ENCODE measurements at places on chromosomes 2 and 18.

- DNase-seq, result no peak
These were observed 2.1 kb downstream of the NEURL3 start for GRCh38 chr2:96502891-96503636.

DNA sequence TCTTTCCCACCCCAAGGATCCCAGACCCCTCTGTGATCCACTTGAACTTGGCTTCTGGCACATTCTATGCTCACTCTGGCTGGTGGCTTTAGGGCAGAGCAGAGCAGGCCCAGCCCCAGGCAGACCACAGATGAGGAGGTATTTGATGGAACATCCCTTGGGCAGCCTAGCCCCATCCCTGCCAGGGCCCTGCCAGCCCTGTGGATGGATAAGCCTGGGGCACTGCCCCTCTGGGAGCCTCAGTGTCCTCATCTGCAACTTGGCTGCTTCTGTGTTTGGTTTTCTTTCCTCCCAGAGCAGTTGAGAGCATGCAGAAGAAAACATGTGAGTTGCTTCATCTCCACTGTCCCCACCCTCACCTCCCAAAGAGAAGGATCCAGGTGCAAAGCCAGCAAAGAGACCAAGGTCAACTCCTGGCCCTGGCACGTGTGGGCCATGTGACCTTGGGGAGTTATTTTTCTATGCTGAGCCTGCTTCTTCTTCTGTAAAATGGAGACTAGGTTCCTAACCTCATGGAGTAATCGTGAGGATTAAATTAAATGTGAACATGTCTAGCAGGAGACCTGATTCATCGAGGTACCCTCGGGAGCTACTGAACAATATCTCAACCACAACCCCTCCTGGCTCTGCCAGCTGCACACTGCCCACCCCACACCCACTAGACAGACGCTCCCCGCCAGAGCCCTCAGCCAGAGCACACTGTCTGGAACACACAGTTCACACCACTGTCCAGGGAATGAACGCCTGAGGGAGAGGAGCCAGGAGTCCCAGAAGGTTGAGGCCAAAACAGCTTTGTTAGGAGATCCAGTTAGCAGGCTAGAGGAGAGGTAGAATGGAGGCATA, 14.6 kb upstream of the TNS1 start:
- DNase-seq, result no peak

DNA sequence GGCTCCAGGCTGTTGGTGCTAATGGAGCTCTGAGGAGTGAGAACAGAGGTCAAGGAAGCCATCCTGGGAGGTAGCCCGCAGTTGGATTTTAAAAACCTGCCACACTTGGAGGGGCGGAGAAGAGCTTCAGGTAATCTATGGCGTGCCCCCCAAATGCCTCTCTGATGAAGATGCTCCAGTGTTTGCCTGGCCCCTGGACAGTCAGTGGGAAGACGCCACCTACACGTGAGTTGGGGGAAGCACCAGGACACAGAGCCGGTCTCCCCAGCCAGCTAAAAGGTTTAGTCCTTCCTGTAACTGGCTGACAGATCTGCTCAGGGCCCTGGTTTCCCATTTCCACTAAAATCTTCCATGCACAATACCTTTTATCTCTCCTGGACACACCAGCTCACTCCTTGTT, 225.0 kb downstream of the TTC32 start:
- DNase-seq, result no peak

GRCh38 chr2:119438128-119438656, 6.5 kb downstream of the TMEM37 start:
- DNase-seq, result no peak

GRCh38 chr2:32427672-32428610, 71.1 kb downstream of the BIRC6 start:
- peak; percentile 45 for DNase-seq

DNA sequence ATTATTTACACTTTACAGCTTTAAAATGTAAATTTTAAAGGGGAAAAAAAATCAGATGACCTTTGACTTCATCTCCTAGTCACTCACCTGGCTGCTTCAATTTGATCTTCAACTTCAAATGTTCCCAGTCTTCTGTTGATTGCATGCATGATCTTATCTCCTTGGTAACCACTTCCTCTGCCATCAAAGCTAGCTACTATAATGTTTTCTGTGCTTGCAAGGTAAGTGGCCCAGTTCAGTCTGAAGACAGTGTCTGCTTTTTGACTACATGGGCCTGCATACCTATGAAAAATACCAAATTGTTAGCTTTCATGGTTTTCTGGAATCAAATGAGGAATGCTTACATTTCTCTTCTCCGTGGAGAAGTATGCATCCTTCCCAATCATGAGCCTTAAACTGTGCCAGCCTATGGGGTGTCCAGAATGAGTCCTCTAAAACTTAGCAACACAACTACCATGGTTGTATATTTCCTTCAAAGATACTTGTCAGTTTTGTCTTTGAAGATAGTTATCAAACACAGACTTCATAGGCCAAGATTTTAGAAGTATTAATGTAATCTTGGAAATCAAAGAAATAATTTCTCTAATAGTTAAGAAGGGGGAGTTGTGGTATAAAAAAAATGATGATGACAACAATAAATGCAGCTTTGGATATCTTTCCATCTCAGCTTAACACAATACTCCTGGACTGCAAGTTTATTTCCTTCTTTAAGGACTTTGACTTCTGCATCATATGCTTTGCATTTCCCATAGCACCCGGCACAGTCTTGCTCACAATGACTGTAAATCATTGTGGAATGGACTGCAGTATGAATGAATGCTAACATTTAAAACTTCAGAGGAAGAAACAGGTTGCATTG, 62.1 kb downstream of the DPP4 start:
- DNase-seq, result no peak

GRCh38 chr2:146079216-146079615, 1559.3 kb upstream of the ZEB2 start:
- DNase-seq, result no peak

DNA sequence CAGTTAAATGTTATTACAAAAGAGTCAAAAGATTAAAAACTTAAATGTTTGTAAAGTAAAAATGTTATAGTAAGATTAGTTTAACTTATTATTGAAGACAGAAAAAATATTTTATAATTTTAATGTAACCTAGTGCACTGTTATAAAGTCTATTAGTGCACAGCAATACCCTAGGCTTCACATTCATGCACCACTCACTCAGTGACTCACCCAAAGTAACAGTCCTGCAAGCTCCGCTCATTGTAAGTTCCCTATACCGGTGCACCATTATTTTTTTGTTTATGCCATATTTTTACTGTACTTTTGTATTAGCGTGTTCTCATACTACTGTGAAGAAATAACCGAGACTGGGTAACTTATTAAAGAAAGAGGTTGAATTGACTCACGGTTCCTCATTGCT, 759.7 kb upstream of the CDH7 start:
- no peak for DNase-seq

DNA sequence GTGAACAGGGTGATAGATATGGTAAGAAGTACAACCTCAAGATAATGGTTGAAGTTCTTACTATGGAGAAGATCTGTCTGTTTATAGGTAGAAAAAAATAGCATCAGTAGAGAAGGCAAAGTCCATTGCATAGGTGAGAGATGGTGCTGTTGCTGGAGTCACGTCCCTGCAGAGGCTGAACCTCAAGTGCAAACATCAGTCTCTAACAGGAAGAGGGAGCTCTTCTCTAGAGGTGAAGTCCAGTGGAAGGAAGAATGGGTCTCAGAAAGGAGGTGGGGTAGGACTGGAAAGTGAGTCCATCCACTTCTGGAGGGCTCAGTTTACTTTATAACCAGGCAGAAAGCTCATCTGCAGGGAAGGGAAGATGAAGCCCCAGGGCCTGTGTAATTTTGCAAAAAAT, 337.7 kb downstream of the MEIS1 start:
- DNase-seq, result no peak

- peak; percentile 31 for DNase-seq
These were observed 161.2 kb upstream of the PIEZO2 start for GRCh38 chr18:11310476-11311086.

DNA sequence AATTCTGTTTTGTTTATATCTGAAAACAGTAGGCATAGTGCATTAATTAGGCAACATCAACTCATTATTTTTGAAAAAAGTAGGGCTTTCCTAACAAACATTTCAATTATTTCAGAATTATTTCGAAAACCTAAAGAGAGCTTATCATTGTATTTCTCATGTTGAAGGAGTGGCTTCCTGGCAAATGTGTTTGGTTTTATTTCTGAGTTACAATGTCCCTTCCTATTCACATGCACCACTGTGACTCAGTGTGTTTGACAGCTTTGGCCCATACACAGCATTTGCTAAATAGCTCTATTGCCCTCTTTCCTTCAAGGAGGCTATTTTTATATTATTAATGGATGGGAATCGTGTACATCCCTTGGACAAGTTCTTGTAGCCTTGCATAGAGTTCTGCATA, 205.9 kb downstream of the PTGR3 start:
- no peak for DNase-seq

DNA sequence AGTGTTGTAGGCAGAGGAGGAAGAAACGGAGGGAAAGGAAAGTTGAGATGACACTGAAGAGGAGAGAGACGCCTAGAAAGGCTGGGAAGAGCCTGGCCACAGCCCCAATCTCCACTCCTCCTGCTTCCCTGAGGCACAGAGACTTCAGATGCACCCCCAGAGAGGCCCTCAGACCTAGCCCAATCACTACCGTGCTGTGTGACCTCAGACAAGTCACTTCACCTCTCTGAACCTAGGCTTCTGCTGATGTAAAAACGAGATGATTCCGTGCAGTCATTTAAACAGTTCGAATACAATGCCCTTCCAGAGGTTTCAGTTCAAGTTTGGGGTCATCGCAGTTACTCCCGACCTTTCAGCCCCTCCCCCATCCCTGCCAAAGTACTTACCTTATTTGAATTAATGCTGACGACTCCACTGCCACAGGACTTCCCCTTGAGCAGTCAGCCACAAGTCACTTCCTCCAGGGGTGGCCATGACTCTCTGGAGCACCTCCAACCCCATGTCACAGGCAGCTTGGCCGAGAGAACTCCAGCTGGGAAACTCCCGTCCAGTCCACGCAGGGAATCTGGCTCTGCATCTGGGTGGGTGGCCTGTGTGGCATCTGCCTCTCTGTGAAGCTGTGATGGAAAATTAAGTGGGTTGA, 105.2 kb upstream of the ID2 start:
- DNase-seq, result no peak

- DNase-seq, result no peak
These were observed 180.9 kb downstream of the PID1 start for GRCh38 chr2:229090225-229090624.

DNA sequence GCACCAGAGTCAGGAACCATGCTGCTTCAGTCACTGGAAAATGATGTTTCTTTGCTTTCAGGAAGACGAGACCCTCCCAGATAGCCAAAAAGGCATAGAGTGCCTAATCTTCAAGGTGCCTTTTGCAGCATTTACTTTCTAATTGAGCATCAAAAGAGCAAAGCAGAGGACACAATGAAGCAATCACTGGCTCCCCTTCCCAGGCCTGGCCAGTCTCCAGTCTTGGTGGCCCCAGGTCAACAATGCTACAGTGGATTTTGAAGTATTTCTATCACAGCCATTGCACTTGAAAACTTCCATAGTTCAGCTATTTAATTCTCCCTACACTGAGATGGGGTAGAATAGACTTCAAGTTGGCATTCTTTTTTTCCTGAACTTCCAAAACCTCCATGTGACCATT, 15.4 kb downstream of the ZBTB7C start:
- DNase-seq, result no peak

- no peak for DNase-seq
These were observed 12.6 kb upstream of the EIF2AK3 start for GRCh38 chr2:88639865-88640264.

DNA sequence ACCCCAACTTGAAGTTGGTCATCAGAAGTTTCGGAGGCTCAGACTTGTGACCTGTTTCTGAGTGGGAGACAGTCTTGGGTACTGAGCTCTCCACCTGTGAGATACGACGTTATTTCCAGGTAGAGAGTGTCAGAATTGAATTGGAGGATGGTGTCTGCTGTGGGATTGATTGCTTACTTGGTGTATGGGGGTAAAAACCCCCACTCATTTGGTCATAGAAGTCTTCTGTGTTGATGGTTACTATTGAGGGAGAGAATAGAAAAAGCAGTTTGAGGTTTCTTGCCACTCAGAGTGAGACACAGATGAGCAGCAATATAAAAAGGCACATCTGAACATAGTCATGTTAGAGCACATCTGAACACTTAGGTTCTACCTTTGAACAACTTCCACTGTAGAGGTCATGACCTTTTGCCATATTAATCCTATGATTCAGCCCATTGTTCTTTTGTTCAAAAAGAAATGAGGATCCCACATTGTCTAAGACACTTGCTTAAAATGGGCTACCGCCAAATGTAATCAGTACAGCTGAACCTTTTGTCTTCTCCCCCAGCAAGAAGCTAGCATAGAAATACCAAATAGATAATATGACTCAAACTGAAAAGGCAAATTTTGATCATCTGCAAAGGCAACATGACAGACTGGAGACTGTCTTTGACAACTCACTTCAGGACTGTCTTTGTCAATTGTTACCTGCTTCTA, 73.3 kb downstream of the NAB1 start:
- no peak for DNase-seq

GRCh38 chr2:119449521-119449920, 17.9 kb downstream of the TMEM37 start:
- no peak for DNase-seq

- DNase-seq, result no peak
These were observed 4.7 kb upstream of the ADCY3 start for GRCh38 chr2:24924732-24925131.

- no peak for DNase-seq
These were observed 121.1 kb upstream of the TEX51 start for GRCh38 chr2:126777620-126777978.

DNA sequence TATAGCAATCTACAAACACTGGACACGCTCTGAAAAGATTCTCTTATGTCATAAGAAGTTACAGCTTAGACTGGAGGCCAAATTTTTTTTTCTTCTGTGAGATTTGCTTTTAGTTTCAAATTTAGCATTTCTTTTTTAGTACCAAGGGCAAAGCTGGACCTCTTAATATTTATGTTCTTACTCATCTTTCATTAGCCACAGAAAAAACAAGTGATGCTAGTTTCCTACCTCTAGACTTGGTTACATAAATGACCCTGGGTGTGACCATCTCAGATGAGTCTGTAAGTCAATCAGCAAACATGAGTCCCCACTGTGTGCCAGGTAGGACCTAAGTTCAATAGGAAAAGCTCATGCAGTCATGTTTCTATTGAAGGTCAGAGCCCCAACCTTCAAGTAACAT, 94.4 kb downstream of the MEP1B start:
- DNase-seq, result no peak

- peak; percentile 89 for DNase-seq
These were observed 286.9 kb downstream of the TMX3 start for GRCh38 chr18:68427951-68428401.

DNA sequence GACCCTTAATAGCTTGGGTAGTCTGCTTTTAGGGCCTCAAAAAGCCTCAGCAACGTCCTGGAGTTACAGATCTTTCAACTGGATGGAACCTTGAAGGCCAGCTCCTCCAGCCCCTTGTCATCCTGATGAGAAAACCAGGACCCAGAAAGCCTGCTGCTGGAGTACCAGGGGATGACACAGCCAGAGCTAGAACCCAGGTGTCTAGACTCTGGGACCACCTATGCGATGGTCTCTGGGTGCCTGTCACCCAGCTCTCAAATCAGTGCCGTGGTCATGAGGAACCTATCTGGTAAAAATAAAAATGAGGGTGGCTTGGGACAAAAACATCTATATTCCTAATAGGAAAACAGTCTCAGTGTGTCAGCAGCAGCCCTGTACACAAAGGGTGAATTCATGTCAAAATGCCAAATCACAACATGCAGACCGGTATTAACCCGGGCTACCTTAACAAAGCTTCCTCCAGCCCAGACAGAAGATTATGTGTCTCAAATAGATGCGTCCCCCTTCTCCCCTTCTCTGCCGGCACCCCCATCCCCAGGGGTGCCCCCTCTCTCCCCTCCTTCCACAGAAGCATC, 28.5 kb downstream of the SMAD7 start:
- no peak for DNase-seq

Data from fibroblast of villous mesenchyme (primary cell).